ENCODE measurements at places on chromosomes 7 and 10.

GRCh38 chr10:121710971-121711370, 112.7 kb upstream of the FGFR2 start:
- H3K4me1 ChIP-seq: no peaks in the 10 kb centered on the region
- no peaks in the 10 kb centered on the region for H3K36me3 ChIP-seq
- H3K4me3 ChIP-seq: no peak overlapping the region

DNA sequence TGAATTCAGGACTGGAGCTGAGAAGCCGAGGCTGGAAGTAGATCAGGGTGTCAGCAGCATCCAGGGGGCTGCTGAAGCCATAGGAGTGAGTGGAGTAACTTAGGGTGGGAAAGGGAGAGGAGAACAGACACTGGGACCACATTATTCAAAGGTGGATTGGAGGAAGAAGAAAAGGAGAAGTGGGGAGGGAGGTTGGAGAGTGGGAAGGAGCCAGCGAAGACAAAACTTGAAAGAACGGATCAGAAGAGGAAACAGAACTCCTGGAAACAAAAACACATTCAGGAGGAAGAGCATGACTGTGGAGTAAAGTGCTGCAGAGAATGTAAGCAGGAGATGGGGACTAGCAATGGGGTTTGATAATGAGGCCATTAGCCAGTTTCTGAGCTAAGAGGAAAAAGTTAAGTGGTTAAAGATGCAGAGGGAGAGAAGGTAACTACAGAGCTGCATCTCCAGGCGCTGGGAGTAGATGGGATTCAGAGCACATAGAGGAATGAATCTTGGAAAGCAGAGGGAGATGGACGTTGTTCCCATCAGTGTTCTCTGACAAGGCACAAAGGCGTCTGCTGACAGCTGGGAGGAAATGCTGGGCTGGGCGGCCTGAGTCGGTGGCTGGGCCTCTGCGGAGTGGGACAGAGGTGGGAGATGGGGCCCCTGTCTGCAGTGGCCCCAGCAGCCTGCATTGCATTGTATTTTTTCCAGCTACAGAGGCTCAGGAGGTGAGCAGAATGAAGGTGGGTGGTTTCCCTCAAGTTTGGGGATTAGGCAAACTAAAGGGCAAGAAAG, 63.1 kb upstream of the LEP start:
- peaks cover 43% of the 10 kb centered on the region for H3K27me3 ChIP-seq
- no peaks in the 10 kb centered on the region for H3K36me3 ChIP-seq
- no peak for DNase-seq
- peaks cover 2% of the 10 kb centered on the region for H3K4me1 ChIP-seq
- no peak overlapping the region for H3K4me3 ChIP-seq
- H3K27ac ChIP-seq: no peak overlapping the region

GRCh38 chr7:30894866-30895605, 16.6 kb upstream of the AQP1 start:
- no peak for DNase-seq
- H3K4me1 ChIP-seq: peaks cover 66% of the 10 kb centered on the region
- H3K4me3 ChIP-seq: no peak overlapping the region

DNA sequence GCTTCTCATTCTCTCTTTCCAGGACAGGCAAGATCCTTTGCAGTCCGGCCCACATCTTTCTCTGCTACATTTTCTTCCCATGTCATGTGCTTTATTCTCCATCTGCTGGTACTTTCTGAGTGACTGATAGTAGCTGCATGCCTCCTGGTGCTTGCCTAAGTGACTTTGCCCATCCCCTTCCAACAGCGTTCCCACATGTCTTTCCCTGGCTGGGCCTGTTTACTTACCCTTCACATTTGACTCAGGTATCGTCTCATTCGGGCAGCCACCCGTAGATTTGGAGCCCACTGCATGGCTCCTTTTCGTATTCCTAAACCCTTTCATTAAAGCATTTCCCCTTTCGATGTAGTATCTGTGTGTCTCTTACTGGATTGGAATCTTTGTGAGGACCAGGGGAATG, 24.6 kb downstream of the TYW1 start:
- H3K4me1 ChIP-seq: no peaks in the 10 kb centered on the region
- H3K27me3 ChIP-seq: no peaks in the 10 kb centered on the region
- DNase-seq: no peak
- peaks cover 38% of the 10 kb centered on the region for H3K36me3 ChIP-seq
- H3K27ac ChIP-seq: no peak overlapping the region

GRCh38 chr10:14904316-14904732, 25.7 kb downstream of the SUV39H2 start:
- no peak overlapping the region for H3K4me3 ChIP-seq
- H3K4me1 ChIP-seq: no peaks in the 10 kb centered on the region
- no peaks in the 10 kb centered on the region for H3K27me3 ChIP-seq
- peak; percentile 11 for DNase-seq
- H3K27ac ChIP-seq: no peak overlapping the region
- peaks cover 24% of the 10 kb centered on the region for H3K36me3 ChIP-seq

DNA sequence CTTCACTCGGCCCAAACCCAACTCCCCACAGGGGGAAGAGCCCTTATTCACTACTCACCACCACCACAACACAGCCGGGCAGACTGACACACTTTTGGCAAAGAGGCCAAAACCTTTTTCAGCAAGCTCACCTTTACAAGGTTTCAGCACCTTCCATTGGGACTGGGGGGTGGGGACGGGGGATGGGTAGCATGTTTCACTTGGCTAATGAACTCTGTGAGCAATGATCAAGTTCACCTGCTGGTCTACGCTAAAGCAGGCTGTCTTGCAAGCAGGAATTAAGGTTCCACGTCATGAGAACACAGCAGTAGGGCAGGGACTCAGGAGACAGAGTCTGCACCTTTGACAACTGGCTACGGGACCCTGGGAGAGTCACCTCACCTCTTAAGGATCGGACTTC, 7.0 kb downstream of the FAM53B start:
- H3K36me3 ChIP-seq: peaks cover 12% of the 10 kb centered on the region
- H3K4me3 ChIP-seq: no peak overlapping the region
- peak overlapping the region; percentile 74 for H3K27ac ChIP-seq
- peaks cover 96% of the 10 kb centered on the region for H3K4me1 ChIP-seq
- H3K27me3 ChIP-seq: no peaks in the 10 kb centered on the region
- no peak for DNase-seq

GRCh38 chr10:87674943-87675342, 15.3 kb downstream of the PAPSS2 start:
- H3K36me3 ChIP-seq: no peaks in the 10 kb centered on the region
- no peaks in the 10 kb centered on the region for H3K4me1 ChIP-seq
- H3K4me3 ChIP-seq: no peak overlapping the region
- H3K27ac ChIP-seq: no peak overlapping the region
- no peak for DNase-seq

GRCh38 chr7:108120196-108120595, 10.0 kb downstream of the LAMB4 start:
- H3K4me1 ChIP-seq: no peaks in the 10 kb centered on the region
- DNase-seq: no peak
- H3K27ac ChIP-seq: no peak overlapping the region
- no peaks in the 10 kb centered on the region for H3K36me3 ChIP-seq

DNA sequence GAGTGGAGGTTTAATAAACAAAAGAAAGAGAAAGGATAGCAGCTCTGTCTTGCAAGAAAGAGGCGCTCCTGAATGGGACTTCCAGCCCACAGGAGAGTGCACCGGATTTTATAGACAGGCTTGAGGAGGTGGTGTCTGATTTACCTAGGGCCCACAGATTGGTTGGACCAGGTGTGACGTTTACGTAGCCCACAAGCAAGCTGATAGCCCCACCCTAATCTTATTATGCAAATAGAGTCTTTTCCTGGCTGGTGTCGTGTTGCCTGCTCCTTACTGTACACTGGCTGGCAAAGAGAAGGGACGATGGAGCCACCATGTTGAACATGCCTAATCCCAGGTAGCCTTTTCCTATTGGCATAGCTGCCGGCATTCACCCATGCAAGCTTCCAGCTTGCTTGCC, 319.7 kb upstream of the POM121L12 start:
- no peaks in the 10 kb centered on the region for H3K27me3 ChIP-seq
- no peak overlapping the region for H3K4me3 ChIP-seq
- H3K27ac ChIP-seq: no peak overlapping the region
- H3K36me3 ChIP-seq: no peaks in the 10 kb centered on the region
- no peak for DNase-seq

DNA sequence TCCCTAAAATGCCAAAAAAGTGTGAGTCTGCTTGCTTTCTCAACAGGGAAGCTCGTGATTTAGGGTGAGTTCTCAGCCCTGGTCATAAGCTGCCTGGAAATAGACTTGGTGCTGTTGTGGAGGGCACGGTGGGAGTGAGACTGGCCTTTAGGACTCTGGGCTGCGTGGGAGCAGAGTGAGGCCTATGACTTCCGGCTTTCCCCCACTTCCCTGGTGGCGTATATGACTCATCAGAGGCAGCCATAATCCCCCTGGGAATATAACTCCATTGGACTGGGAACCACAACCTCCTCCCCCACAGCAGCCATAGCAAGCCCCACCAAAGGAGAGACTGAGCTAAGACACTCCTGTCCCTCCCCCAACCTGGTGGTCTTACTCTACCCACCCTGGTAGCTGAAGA, 95.0 kb downstream of the PON1 start:
- no peak overlapping the region for H3K27ac ChIP-seq
- H3K4me3 ChIP-seq: no peak overlapping the region
- DNase-seq: no peak

GRCh38 chr7:55073051-55073511, 54.3 kb downstream of the EGFR start:
- no peaks in the 10 kb centered on the region for H3K27me3 ChIP-seq
- peaks cover 2% of the 10 kb centered on the region for H3K36me3 ChIP-seq
- H3K27ac ChIP-seq: peak overlapping the region; percentile 92
- peaks cover 59% of the 10 kb centered on the region for H3K4me1 ChIP-seq
- H3K4me3 ChIP-seq: no peak overlapping the region

DNA sequence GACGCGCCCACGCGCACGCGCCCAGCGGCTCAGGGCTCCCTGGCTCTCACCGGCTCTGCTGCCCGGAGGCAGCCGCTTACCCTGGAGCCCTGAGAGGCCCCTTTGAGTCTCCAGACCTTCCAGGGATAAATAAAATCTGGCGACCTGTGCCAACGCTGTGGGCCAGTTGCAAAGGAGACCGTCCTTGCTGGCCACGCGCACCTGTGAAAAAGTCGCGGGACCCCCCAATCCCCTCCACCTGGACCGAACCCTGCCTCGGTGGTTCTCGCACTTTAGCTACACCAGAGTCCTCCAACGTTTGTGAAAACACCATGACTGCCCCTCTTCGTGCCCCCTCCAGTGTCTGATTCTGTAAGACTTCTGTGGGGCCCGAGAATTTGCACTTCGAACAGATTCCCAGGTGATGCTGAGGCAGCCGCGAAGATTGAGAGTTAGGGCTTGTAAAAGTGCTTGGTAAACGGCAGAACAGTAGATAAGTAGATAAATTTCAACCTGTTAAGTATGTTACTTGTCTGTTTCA, 102.4 kb upstream of the SVIL start:
- H3K36me3 ChIP-seq: no peaks in the 10 kb centered on the region
- H3K4me1 ChIP-seq: peaks cover 28% of the 10 kb centered on the region
- peak overlapping the region; percentile 86 for H3K4me3 ChIP-seq
- DNase-seq: no peak
- no peak overlapping the region for H3K27ac ChIP-seq
- no peaks in the 10 kb centered on the region for H3K27me3 ChIP-seq

- peak overlapping the region; percentile 62 for H3K27ac ChIP-seq
- peaks cover 18% of the 10 kb centered on the region for H3K36me3 ChIP-seq
- DNase-seq: peak; percentile 83
- no peaks in the 10 kb centered on the region for H3K27me3 ChIP-seq
Observed at GRCh38 chr7:2729893-2730716, 42.1 kb downstream of the AMZ1 start.

- H3K27me3 ChIP-seq: no peaks in the 10 kb centered on the region
- DNase-seq: no peak
- H3K4me3 ChIP-seq: no peak overlapping the region
- H3K36me3 ChIP-seq: no peaks in the 10 kb centered on the region
Observed at GRCh38 chr10:2547606-2548005, 519.7 kb upstream of the PFKP start.

GRCh38 chr10:113711142-113711541, 31.4 kb downstream of the CASP7 start:
- H3K27ac ChIP-seq: no peak overlapping the region
- peaks cover 11% of the 10 kb centered on the region for H3K4me1 ChIP-seq
- no peaks in the 10 kb centered on the region for H3K27me3 ChIP-seq
- no peak overlapping the region for H3K4me3 ChIP-seq
- peak; percentile 11 for DNase-seq

GRCh38 chr10:2207246-2207922, 470.1 kb upstream of the ADARB2 start:
- H3K4me1 ChIP-seq: no peaks in the 10 kb centered on the region
- H3K4me3 ChIP-seq: no peak overlapping the region
- DNase-seq: no peak
- H3K27ac ChIP-seq: no peak overlapping the region
- no peaks in the 10 kb centered on the region for H3K27me3 ChIP-seq
- H3K36me3 ChIP-seq: no peaks in the 10 kb centered on the region

DNA sequence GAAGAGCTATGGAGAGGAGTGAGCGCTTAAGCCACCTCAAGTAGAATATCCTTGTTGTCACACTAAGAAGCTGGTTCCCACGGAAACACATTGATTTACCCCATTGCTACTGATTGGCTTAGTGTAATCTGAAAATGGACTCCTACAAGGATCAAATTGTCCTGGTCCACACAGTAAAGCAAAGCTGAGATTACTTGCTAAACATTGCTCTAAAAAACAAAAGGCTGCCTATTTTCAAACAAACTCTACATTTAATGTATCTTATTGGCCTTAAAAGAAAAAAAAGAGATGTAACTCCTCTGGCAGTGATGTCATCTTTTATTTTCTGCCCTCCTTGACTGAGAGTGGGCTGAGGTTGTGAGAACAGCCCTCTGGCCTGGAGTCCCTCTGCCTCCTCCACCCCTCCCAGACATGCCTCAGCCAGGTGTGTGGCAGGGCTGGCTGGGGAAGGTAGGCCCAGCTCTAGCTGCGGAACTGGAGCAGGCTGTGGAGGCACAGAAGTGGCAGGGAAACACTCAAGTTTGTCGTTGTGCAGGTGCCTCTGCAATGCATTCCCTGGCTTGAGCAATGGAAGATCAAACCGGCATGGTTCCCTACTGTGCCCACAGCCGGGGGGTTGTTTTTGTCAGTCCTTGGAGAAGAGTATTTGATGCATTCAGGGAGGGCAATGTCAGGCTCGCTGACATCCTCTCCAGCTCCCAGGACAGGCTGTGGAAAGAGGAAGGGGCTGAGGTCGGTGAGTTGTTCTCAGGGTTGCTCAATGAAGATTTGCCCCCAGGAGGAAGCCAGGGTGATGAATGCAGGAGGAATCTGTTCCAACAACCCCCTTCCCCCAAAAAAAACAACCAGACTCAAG, 9.1 kb downstream of the KLF6 start:
- peak; percentile 60 for DNase-seq
- H3K4me3 ChIP-seq: no peak overlapping the region
- H3K27ac ChIP-seq: peak overlapping the region; percentile 69
- peaks cover 64% of the 10 kb centered on the region for H3K36me3 ChIP-seq
- no peaks in the 10 kb centered on the region for H3K27me3 ChIP-seq

Data from muscle of leg (tissue), 16 donors.